ENCODE measurements at places on chromosomes 13 and 19. TPM values are rescaled to one million over a fixed set of nuclear protein-coding genes. Genes with fewer than 3 reads are reported as not detected.

- DNase-seq, result no peak
Measured at GRCh38 chr19:39265321-39265916, 2.8 kb upstream of the IFNL2 start.

GRCh38 chr13:83311886-83312577 is 570.2 kb downstream of the SLITRK1 start:
- DNase-seq, result no peak

DNA sequence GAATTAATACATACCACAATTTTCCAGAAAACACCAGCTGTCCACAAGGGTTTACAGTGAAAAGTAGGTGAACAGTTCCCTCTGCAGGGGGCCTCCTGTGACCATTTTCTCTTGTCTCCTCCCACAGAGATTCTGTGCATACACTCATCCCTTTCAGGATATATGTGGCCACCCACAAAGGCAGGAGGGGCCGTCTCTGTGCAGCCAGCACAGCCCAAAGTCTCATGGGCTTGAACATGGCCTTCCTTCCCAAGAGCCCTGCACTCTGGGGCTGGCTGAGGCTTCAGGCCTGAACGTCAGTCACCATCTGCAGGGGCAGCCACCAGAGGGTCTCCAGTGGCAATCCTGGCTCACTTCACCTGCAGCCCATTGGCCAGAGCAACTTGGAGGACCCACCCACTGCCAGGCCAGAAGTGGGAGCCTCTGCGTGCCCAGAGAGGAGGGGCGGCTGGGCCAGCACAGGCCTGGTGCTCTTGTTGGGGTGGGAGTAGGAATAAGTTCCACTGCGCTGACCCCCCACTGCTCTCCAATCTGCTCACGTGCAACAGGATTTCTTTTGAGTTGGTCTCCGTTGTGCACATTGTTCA is 25.1 kb downstream of the TMEM161A start:
- DNase-seq, result peak; percentile 62

- no peak for DNase-seq
Measured at GRCh38 chr13:32002873-32003272, 28.7 kb upstream of the FRY start.

DNA sequence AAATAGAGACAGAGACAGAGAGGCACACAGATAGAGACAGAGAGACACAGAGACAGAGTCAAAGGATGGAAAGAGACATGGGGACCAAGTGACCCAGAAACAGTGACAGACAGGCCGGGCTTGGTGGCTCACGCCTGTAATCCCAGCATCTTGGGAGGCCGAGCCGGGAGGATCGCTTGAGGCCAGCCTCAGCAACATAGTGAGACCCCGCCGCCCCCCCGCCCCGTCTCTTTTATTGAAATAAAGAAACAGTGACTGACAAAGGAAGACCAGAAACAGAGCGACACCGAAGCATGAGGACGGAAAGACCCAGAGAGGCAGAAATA is 848 bp upstream of the NECTIN2 start:
- DNase-seq, result no peak

- peak; percentile 38 for DNase-seq
Measured at GRCh38 chr13:39516096-39516495, 86.9 kb downstream of the LHFPL6 start.

GRCh38 chr13:94966422-94966955 is 254.1 kb upstream of the SOX21 start:
- peak; percentile 37 for DNase-seq

GRCh38 chr13:68851026-68851425 is 1256.6 kb upstream of the ATXN8OS start:
- no peak for DNase-seq

ZNF626 gene
- 2.2 TPM for polyA plus RNA-seq

MEIOSIN gene
- polyA plus RNA-seq, result 0.06 TPM

HSH2D gene
- polyA plus RNA-seq, result not detected

ZNF420 gene
- 1.9 TPM for polyA plus RNA-seq

PSG2 gene
- 0.31 TPM for polyA plus RNA-seq
